ENCODE measurements at places on chromosomes 13 and 19.
A peak's percentile ranks its signal among the peaks of the same experiment; 100 is the strongest.

DNA sequence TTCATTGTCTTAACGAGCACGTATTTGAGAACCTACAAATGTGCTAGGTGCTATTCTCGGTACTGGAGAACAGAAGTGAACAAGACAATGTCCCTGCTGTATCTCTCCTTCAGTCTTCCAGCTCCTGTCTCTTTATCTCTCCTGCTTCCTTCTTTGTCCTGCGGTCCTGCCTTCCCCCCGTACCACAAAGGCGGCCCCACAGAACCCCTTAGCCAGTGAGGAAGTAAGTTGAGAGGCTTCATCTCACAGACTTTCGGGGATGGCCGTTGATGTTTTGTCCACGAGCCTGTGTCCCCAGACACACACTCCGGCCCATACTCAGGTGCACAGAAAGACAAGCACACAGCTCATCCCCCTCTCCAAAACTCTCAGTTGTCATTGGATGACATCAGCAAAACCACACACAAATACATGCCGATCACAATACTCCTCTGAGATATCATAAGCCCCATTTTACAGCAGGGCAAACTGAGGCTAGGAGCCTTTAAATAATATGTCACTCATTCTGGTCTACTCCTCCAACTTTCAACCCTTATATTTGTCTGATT lies 507 bp upstream of the SWSAP1 start:
- no peak for DNase-seq

DNA sequence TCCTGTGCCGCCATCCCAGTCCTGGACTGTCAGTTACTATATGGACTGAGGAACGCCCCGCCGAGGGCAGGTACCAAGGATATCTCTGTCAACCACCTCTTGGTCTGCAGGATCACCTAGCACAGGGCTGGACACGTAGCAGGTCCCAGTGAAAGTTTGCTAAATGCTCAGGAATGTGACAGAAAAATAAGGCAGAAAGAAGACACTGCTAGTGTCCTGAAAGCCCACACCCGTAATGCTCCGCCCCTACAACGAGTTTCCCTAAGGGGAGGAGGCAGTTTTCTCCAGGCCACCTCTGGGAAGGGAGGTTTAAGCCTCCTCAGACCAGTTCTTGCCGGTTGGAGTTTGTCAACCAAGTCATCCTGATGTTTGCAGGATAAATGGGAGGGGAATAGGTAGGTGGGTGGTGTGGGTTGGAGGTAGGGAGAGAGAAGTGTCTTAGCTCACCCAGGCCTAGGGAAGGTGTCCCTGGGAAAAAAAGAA lies 1.7 kb upstream of the SERTAD3 start:
- no peak for DNase-seq

DNA sequence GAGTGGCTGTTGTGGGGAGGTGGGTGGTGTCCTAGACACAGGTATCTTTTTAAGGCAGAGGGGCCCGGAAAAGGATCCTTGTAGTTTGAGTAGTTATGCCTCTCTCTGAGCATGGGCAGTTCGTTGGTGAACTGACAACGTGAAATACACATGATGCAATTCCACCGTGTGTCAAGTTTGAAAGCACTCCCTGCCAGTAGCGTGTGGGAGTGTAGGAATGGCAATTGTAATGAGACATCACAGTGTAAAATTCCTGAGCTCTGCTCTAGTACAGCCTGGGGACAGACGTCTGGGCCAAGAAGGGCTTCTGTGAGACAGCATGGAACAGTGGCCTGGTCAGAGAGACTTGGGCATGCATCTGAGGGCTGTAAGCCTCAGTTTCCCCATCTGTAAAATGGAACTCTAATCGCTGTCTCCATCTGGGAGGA lies 10.4 kb upstream of the ASF1B start:
- no peak for DNase-seq

GRCh38 chr19:46975925-46976782 lies 43.5 kb upstream of the NPAS1 start:
- no peak for DNase-seq

GRCh38 chr19:47781590-47782262 lies 3.2 kb downstream of the SELENOW start:
- DNase-seq, result no peak

DNA sequence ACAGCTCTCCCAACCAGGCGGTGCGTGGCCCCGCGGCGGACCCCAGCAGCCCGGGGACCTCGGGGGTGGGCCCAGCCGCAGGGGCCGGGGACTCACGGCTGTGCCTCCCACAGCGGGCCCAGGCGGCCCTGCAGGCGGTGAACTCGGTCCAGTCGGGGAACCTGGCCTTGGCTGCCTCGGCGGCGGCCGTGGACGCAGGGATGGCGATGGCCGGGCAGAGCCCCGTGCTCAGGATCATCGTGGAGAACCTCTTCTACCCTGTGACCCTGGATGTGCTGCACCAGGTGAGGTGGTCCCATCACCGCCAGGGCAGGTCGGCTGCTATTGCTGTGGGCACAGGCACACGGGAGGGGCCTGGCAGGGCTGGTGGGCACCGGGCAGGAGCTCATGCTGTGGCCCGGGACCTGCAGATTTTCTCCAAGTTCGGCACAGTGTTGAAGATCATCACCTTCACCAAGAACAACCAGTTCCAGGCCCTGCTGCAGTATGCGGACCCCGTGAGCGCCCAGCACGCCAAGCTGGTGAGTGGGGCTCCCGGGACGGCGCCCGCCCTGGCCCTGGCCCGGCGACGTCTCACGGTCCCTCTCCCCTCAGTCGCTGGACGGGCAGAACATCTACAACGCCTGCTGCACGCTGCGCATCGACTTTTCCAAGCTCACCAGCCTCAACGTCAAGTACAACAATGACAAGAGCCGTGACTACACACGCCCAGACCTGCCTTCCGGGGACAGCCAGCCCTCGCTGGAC lies 7.3 kb downstream of the PTBP1 start:
- DNase-seq, result no peak

GRCh38 chr19:54616821-54617560 lies 13.3 kb upstream of the LILRB1 start:
- DNase-seq, result no peak

DNA sequence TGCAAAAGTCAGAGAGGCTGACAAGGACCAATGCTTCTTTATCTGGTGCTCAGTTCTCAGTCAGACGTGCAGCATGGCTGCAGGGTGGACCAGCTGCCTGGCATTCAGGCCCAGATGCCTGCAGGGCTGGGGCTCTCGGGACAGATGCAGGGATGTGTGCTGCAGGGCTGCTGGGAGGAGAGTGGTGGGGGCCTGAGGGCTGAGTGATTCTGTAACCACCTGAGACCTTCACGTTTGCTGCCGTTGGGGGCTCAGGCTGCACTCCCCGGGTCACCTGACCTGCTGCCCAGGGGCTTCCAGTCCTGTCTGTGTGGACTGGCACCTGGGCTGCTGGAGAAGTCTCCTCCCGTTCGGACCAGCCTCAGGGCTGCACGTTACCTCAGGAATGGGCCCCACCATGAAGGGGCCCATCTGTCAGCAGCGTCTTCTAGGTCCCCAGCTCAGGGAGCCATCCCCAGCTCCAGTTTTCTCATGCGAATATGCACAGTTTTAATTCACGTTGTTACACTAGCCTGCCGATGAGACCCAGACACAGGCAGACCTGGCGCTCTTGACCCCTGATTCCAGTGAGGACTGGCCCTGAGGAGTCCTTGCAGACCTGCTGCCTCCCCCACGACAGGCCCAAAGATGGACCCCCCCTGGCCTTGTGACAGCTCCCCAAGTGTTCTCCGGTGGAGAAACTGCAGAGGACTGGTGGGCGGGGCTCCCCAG lies 16.9 kb downstream of the KCTD15 start:
- DNase-seq, result peak; percentile 54

DNA sequence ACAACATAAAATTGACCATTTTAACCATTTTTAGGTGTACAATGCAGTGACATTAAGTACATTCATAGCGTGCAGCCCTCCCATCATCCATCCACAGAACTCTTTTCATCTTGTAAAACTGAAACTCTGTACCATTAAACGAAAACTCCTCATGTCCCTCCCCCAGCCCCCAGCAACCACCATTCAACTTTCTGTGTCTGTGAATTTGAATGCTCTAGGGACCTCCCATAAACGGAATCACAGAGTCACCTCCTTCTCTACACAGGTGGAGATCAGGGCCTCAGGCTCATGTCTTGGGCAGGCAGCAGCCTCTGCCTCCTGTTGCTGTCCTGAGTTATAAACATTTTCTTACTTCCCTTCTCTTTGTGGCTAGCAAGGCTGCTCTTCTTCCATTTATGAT lies 7.3 kb upstream of the CCNE1 start:
- DNase-seq, result no peak

DNA sequence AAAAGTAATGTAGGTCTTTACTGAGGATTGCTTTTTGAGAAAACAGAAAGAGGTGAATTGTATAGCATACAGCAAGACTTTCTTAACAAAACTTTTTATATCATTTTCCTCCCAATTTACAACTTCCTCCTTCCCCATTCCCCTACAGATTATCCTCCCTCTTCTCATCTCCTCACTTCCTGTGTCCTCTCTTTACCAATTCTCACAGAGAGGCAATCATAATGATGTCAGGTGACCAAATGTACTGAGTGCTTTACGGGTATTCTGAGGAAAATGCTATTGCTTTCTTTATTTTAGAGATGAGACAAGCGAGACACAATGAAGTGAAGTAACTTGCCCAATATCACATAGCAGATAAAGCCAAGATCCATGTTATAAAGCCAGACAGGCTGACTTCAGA lies 1.7 kb upstream of the MTMR6 start:
- no peak for DNase-seq

- DNase-seq, result peak; percentile 88
Measured at GRCh38 chr19:49019242-49019932, 2.5 kb upstream of the LHB start.

- no peak for DNase-seq
Measured at GRCh38 chr13:40232311-40233040, 434.0 kb downstream of the FOXO1 start.

DNA sequence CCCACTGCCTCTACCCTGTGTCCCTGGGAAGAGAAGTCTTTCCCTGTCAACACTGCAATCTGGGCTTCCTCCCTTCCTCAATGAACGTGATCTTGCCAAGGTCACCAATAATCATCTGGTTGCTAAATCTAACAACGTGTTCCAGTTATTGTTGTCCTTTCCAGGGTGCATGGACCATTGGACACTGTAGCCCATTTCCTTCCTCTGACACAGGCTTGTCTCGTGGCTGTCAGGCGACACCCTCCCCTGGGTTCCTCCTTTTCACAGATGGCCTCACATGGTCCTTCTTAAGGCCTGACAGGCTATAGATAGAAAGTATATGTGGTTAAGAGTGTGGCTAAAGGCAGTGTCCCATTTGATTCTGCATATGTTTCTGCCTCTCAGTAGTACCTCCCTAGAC lies 67.7 kb upstream of the STARD13 start:
- DNase-seq, result no peak

- DNase-seq, result no peak
Measured at GRCh38 chr13:50712881-50713280, 130.6 kb downstream of the DLEU7 start.

- DNase-seq, result no peak
Measured at GRCh38 chr19:46361915-46362314, 15.0 kb downstream of the PPP5C start.

GRCh38 chr19:28705008-28705407 lies 507.9 kb downstream of the UQCRFS1 start:
- no peak for DNase-seq

DNA sequence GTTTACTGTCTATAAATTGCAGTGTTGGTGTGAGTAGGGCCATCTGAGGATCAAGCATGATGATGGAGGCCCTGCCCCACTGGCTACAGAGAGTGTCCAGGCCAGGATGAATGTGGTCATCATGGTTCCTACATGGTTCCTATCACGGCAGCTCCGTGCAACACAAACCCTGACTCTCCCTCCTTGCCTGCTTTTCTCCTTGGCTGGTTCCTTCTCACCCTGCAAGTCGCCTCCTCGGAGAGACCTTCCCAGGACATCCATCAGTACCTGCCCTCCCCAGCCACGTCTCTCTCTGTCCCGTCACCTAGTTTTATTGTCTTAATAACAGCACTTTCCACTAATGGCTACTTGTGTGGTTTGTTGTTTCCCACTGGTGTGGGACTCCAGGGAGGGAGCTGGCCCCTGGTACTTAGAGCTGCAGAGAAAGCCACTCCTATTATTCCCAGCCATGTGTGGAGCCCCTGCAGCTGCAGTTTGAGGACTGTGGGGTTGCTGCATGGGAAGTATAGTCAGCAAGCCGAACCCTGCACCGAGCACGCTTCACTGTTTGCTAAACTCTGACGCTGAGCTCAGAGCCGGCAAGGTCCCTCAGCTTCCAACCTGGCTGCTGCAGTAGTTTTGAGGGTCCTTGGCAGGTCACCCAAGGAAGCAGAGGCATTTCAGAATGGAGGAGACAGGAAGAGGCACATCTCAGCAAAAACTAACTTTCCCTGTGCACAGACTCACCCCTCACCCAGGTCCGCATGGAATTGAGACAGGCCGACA lies 146.4 kb upstream of the VSTM2B start:
- peak; percentile 30 for DNase-seq

- DNase-seq, result no peak
Measured at GRCh38 chr13:46475541-46475991, 77.4 kb upstream of the LRCH1 start.

GRCh38 chr19:2387367-2388288 lies 27.6 kb downstream of the TMPRSS9 start:
- no peak for DNase-seq

- DNase-seq, result no peak
Measured at GRCh38 chr19:55504981-55505380, 16.7 kb downstream of the SSC5D start.

GRCh38 chr13:46698014-46698413 lies 98.9 kb downstream of the ESD start:
- no peak for DNase-seq

- DNase-seq, result no peak
Measured at GRCh38 chr13:31442571-31442970, 242.8 kb downstream of the B3GLCT start.

DNA sequence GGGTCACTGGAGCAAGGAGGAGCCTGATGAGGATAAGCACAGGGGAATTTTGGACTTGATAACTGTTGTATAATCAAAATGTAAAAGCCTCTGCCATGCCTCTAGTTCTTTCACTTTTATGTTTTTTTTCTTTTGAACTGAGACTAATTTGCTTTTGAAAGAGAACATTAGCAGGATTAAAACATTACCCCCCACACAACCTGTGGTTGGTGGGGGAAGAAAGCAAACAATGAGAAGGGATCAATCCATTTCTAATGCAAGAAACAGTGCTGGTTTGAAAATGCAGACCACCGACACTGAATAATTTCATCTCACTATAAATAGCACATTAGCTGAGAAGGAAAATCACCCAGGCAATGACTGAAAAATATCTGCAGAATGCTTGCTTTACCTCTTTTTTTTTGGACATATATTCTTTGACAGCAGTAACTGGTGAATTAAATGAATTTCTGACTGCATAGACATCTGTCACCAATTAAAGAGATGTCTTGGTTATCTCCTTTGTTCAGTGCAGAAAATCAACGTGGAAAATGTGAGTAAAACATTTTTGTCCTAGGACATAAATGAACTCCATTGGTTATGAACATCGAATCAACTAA lies 48.6 kb upstream of the TRPC4 start:
- no peak for DNase-seq

GRCh38 chr13:50730496-50731351 lies 112.8 kb downstream of the DLEU7 start:
- DNase-seq, result no peak

- DNase-seq, result no peak
Measured at GRCh38 chr13:22320991-22321390, 650.1 kb downstream of the FGF9 start.

GRCh38 chr13:97369261-97369893 lies 64.6 kb upstream of the RAP2A start:
- no peak for DNase-seq

All from activated effector memory CD4-positive, alpha-beta T cell treated with anti-CD3 and anti-CD28 coated beads, Interleukin-2, amount 50 U/mL, for 16 hours (primary cell).